ENCODE measurements at places on chromosomes 12 and 14.

GRCh38 chr14:94460631-94461416 lies 8.2 kb upstream of the SERPINA11 start:
- DNase-seq: no peak

GRCh38 chr12:42442888-42443287 lies 116.9 kb downstream of the PPHLN1 start:
- DNase-seq: no peak

DNA sequence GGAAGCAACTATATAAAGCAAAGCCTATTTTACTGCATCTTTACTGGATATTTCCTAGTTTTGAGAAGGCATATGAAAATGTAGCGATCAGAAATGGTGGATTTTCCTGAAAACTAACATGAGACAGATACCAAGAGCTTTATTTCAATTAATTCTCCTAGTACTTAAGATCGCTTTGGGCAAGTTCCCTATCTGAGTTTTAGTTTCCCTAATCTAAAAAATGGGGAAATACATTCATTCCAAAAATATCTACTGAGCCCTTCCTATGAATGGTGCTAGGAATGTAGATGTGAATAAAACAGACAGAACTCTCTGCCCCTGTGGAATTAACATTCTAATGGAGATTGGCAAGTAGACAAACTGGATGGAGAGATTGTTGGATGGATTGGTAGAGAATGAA lies 8.4 kb downstream of the CATSPERB start:
- DNase-seq: no peak

DNA sequence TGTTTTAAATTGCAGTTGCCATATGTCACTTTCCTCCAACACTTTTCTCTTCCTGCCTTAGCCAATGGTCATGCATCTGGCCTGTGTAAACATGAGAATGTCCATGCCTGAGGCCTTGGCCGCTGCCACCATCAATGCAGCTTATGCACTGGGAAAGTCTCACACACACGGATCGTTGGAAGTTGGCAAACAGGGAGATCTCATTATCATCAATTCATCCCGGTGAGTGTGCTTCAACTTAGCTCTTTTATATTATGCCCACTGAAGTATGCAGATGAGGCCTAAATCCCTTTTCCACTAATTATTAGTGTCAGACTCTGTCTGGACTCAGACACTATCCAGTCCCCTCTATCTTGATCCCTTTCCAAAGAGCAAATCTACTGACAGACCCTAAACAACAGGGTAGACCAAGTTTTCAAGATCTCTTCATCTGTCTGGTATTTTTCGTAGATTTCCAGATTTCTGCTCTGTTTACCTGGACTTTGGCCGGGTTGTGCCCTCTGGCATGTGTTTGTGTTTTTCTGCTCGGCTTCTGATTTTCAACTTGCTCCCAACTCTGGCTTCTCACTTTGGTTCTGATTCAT lies 23.2 kb downstream of the AMDHD1 start:
- DNase-seq: no peak

- DNase-seq: peak; percentile 11
These were observed 3.4 kb upstream of the ARHGAP5 start for GRCh38 chr14:32073537-32074189.

GRCh38 chr12:39919790-39920189 lies 186.1 kb downstream of the SLC2A13 start:
- no peak for DNase-seq

DNA sequence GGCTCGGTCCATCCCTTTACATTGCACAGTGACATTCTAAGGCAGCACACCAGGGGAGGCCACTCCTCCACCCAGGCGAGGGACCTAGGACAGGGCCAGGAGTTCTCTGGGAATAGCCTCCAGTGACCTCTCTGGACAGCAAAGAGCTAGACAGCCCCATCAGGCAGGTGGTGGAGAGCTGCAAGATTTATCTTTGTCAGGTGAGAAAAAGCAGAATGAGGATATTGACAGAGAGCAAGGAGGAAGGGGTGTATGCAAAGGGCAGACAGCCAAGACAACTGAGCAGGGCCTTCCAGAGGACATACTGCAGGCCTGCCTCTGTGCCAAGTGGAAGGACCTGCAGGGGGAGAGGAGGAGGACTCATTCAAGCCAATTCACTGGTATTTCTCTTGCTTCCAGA lies 112.4 kb upstream of the MAX start:
- no peak for DNase-seq

GRCh38 chr12:3704512-3705353 lies 48.2 kb downstream of the CRACR2A start:
- DNase-seq: no peak

DNA sequence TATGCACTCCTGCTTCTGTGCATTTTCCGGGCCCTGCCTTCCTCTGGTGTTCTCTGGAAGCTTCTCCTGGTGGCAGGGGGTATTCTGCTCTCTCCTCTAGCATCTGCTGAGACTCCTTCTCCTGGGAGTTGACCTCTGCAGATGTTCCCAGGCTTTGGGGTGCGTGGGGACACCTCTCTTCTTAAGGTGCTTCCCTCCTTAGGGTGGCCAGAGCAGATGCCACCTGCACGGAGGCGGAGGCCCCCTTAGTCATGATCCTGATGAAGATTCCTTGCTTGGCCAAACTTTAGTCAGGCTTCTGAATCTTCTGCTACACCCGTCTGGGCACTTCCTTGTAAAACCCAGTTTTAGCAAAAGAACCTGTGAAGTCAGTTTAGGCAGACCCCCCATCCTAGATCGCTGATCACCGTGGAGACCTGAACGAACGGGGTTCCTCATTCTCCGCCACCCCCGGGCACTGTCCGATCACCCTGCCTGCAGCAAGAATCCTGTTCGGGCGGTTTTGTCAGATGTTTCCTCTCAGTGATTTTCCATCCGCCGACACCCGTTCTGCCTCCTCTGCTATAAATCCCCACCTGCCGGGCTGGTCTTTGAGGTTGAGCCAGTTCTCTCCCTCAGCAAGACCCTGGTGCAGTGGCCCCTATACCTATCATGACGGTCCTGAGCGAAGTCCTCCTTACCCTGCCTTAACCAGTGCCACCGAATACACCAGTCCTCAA lies 111.9 kb downstream of the CALM1 start:
- DNase-seq: no peak

DNA sequence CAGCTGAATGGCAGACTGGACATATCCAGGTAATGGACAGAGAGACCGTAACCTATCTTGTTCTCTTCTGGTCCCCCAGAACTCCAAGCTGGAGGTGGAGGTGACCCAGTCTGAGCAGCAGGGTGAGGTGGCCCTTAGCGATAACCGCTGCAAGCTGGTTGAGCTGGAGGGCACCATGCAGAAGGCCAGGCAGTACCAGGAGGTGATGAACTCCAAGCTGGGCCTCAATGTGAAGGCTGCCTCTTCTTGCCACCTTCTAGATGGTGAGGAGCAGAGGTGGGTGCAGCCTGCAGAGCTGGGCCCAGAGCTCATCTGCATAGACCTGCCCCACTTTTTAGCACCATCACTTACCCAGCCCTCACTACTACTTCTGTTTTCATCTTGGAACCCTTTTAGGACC lies 7.2 kb upstream of the KRT86 start:
- DNase-seq: no peak

GRCh38 chr14:79096811-79097210 lies 926.6 kb downstream of the NRXN3 start:
- DNase-seq: no peak

DNA sequence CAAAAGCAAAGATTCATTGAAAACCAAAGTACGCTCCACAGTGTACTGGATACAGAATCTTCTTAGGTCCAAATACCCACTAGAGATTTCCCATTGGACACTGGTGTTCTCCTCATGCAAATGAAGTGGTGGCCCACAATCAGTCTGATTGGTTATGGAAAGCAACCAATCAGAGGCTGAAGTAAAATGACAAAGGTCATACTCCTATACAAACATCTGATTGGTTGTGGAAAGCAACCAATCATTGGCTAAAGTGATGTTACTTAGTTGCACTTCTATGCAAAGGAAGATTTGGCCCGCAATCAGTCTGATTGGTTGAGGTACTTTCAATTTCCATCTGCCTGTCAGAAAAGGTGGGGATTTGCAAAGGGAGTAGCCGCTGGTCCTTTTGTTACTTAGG lies 1.3 kb upstream of the WASHC3 start:
- no peak for DNase-seq

DNA sequence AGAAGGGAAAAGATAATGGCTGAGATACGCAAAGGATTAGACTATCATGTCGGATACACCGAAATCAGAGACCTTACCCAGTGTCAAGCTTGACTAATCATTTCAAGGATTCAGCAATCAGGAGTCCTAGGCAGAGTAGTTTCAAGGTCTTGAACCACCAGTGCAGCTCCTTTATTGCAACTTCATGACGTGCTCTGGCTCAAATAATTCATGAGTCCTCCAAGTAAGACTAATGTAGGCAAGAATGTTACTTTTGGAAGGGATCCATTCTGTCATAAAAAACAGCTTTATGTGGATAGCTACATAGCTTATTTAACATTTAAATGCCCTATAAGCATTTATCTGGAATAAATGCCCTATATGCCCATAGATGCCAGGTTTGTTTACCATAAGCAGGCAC lies 123.2 kb downstream of the LMO3 start:
- no peak for DNase-seq
